Bronchial epithelial cell (primary cell): ENCODE measurements at places on chromosomes 3 and 15. TPM values are rescaled to one million over a fixed set of nuclear protein-coding genes. Genes with fewer than 3 reads are reported as not detected.

LEKR1 gene
- under 0.01 and 0.64 TPM in 2 replicates for total RNA-seq

ALDH1L1 gene
- total RNA-seq = 9.1 and 11.1 TPM in 2 replicates

AZI2 gene
- 81.6 and 148 TPM in 2 replicates for total RNA-seq

CCR8 gene
- total RNA-seq = not detected in 2 replicates

AMOTL2 gene
- 54.2 and 89.9 TPM in 2 replicates for total RNA-seq

NR1I2 gene
- total RNA-seq = not detected in 2 replicates

GPR27 gene
- total RNA-seq = 0.38 and 0.53 TPM in 2 replicates

ERICH6 gene
- under 0.01 TPM in 1 of 2 replicates, not detected in the other for total RNA-seq

PLSCR5 gene
- not detected in 2 replicates for total RNA-seq

GRCh38 chr3:112974178-112974517, 755 bp downstream of the CD200R1 start:
- no peak for DNase-seq

DNA sequence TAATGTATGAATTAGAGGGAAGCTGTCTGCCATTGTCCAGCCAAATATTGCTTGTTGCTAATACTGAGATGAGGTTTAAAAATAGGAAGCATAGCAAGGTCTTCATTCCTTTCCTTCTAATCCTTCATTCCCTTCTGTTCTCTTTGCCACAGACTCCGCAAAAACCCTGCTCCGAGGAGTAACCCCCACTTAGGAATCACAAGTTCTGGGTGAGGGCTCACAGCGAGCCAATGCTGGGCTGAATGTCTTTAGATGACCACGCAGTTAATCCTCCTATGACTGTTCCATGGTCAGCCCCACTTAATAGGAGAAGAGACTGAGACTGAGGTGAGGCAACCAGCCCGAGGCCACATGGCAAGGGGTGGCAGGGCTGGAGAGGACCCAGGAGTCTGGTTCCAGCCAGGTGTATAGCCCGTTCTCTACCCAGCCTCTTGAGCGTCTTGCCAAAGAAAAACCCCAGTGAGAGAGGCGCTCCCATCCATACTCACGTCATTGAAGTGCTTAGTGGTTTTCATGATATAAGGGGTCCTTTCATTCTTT, 44.9 kb upstream of the CTSH start:
- no peak for DNase-seq

GRCh38 chr15:84625123-84625522, 24.3 kb downstream of the ZSCAN2 start:
- DNase-seq = no peak

- no peak for DNase-seq
Observed at GRCh38 chr15:36589971-36590370, 10.5 kb downstream of the CDIN1 start.

DNA sequence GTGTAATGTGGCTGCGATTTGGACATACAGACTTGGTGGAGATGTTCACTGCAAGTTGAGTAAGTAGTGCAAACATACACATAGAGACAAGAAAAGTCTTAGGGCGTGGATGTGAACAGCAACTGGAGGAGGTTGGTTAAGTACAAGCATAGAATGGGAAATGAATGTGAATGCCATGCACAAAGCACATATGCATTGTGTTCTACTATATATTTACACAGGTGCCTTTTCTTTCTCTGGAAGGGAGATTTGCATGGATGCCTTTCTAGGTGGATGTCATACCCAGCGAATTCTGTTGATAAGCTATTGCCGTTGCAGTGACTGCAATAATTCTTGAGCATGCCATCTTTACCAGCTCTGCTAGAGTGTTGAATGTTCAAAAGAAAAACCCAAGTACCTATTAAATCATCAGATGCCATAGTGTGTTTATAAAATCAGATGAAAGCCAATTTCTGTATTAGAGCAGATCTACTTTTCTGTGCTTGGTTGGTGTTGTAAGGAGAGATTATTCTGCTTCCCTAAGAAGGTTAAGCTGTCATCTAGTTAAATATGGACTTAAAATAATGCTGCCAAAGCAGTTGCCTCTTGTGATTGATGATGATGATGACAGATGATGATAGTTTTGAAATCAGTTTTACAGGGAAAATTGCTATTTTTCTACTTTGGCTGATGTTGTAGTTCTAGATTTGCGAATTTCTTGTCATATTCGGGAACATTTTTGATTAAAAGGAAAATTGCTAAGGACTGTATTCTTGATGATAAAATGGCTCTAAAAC, 148.4 kb downstream of the CNTN4 start:
- DNase-seq = no peak

- no peak for DNase-seq
Observed at GRCh38 chr15:86912661-86913060, 833.0 kb downstream of the AGBL1 start.

DNA sequence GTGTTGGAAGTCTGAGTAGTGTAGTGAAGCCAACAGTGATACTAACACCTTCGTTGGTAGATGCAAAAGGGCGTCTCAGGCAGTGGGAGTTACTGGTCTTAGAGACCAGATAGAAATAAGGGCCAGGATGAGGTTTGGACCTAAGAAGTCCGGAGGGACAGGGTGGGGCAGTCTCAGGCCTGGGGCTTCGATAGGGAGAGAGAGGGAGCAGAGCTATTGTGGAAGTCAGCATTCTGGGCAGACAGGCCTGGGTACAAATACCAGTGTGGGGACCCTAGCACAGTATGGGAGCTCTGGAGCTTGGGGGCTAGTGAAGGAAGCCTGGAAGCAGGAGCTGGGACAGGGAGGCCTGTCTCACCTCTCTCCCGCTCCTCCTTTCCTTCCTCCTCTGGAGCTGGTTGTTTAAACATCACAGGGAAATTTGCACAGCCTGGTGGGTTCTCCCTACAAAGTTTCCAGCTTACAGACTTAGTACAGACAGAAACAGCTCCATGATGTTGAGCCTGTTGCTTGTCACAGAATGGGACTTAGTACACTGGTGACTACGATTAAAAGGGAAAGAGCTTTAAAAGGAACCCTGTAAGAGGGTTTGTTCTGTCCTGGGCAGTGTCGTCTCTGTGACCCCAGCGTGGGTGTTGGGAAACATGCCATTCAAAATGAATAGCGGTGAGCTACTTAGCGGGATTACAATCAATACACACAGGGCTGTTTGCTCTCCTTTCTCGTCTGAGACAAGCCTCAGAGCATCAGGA, 76.4 kb upstream of the TNFAIP8L3 start:
- DNase-seq = no peak

- DNase-seq = no peak
Observed at GRCh38 chr3:13380971-13381370, 39.2 kb downstream of the NUP210 start.

DNA sequence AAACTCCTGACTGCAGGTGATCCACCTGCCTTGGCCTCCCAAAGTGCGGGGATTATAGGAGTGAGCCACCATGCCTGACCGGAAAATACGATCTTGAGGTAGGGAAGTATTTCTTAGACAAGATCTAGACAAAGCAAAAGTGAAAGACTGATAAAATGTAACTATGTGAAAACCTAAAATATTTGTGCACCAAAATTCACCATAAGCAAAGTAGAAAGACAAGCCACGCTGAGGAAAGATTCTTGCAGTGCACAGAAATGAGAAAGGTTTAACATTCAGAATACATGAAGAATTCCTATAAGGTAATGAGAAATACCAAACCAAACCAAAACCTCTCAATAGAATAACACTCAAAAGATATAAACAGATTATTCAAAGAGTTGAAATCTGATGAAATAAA, 35.7 kb downstream of the SYNM start:
- DNase-seq = no peak

- no peak for DNase-seq
Observed at GRCh38 chr15:69317392-69317841, 18.7 kb downstream of the PAQR5 start.

- no peak for DNase-seq
Observed at GRCh38 chr3:113104357-113105092, 106.8 kb upstream of the BOC start.

DNA sequence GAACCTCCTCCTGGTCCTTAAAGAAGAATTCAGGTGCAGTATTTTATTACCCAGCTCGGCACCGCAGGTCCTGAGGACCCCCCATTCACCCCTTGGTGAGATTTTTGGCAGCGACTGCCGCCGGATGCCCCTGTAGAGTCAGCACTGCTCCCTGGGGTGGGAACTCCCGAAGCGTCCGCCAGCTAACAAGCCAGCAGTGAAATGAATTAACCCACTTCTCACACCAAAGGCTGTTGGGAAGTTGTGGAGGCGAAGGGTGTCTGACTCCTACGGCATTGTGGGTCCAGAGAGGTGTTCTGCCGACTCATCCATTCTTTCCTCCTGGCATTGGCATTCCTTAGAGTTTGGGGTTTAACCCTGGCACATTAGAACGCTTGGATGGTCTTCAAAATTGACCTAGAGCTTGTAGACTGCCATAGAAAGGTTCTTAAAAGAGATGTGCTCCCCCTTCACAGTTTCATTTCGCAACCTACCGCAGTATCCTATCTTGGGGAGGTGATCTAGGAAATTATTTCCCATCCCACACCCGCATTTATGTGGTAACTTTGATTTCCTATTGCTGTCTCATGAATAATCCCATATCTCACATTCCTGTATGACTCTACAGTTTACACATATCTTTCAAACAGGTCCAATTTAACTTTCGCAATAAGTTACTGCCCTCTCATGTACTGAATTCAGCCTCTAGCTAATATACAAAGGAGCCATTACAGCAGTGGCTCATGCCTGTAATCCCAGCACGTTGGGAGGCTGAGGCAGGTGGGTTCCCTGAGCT, 879 bp upstream of the EIF5A2 start:
- DNase-seq = peak; percentile 99

DNA sequence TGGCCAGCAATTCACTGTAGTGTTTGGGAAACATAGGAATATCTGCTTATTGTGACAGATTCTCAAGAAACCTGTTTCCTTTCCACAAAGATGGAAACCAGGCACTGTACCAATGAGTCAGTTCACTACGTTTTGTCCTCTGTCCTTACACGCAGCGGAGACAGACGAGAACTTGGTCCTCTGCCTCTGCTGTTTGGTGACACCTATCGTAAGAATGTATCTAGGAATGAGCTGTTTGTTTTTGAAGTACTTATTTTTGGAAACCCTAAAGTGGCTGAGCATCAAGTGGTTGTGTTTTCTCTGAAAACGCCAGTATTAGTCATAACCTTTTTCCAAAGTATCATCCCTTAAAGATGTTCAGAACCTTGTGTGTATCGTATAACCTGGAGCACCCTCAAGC, 93.0 kb downstream of the PGPEP1L start:
- peak; percentile 93 for DNase-seq
